ENCODE measurements at places on chromosomes 4 and X. TPM values are rescaled to one million over a fixed set of nuclear protein-coding genes. Genes with fewer than 3 reads are reported as not detected.

MAP3K15 gene
- polyA plus RNA-seq: 0.45 TPM

NUP62CL gene
- polyA plus RNA-seq: 3.0 TPM

PKD2 gene
- 8.5 TPM for polyA plus RNA-seq

GSPT2 gene
- 4.8 TPM for polyA plus RNA-seq

HSFX4 gene
- polyA plus RNA-seq: 0.03 TPM

GAGE12F gene
- polyA plus RNA-seq: not detected

F8A1 gene
- polyA plus RNA-seq: 23.0 TPM

CWH43 gene
- polyA plus RNA-seq: 0.65 TPM

SOX3 gene
- not detected for polyA plus RNA-seq

POLN gene
- polyA plus RNA-seq: 0.68 TPM

XG gene
- 0.21 TPM for polyA plus RNA-seq

UGT2A3 gene
- not detected for polyA plus RNA-seq

PSAPL1 gene
- 0.06 TPM for polyA plus RNA-seq

ATOH1 gene
- not detected for polyA plus RNA-seq

TSPAN6 gene
- polyA plus RNA-seq: 15.1 TPM

CENPVL2 gene
- polyA plus RNA-seq: not detected

TCEAL2 gene
- 2.2 TPM for polyA plus RNA-seq

TBX22 gene
- not detected for polyA plus RNA-seq

NPY5R gene
- not detected for polyA plus RNA-seq

NAP1L5 gene
- polyA plus RNA-seq: 3.7 TPM

BMP3 gene
- 1.6 TPM for polyA plus RNA-seq

KLB gene
- 0.06 TPM for polyA plus RNA-seq

MAMLD1 gene
- polyA plus RNA-seq: 1.9 TPM

FTSJ1 gene
- polyA plus RNA-seq: 43.7 TPM

F9 gene
- polyA plus RNA-seq: not detected

MAP7D2 gene
- 0.49 TPM for polyA plus RNA-seq

C1QTNF7 gene
- 0.38 TPM for polyA plus RNA-seq

EDA gene
- 1.5 TPM for polyA plus RNA-seq

BEX1 gene
- polyA plus RNA-seq: 1.9 TPM

RBM47 gene
- 76.2 TPM for polyA plus RNA-seq

SPANXA1 gene
- not detected for polyA plus RNA-seq

GATA1 gene
- polyA plus RNA-seq: 0.63 TPM

TCP11X2 gene
- 0.12 TPM for polyA plus RNA-seq

GPC3 gene
- polyA plus RNA-seq: 8.3 TPM

EIF2S3 gene
- polyA plus RNA-seq: 62.5 TPM

TASL gene
- 2.1 TPM for polyA plus RNA-seq

ERAS gene
- 0.24 TPM for polyA plus RNA-seq

ZAR1 gene
- 0.22 TPM for polyA plus RNA-seq

PLAC8 gene
- 53.8 TPM for polyA plus RNA-seq

LANCL3 gene
- 0.74 TPM for polyA plus RNA-seq

RBMXL3 gene
- polyA plus RNA-seq: not detected

KLKB1 gene
- polyA plus RNA-seq: 0.23 TPM

CFAP99 gene
- polyA plus RNA-seq: 2.1 TPM

HSD17B13 gene
- polyA plus RNA-seq: 0.15 TPM

NAP1L3 gene
- polyA plus RNA-seq: 0.63 TPM

GAGE12H gene
- not detected for polyA plus RNA-seq

DCAF16 gene
- polyA plus RNA-seq: 7.1 TPM

RAB39B gene
- polyA plus RNA-seq: 0.28 TPM

GPR82 gene
- polyA plus RNA-seq: 0.24 TPM
